ENCODE measurements at places on chromosomes 3 and 15. TPM values are rescaled to one million over a fixed set of nuclear protein-coding genes. Genes with fewer than 3 reads are reported as not detected.

Gene SKOR1
- total RNA-seq = 0.21 TPM

Gene IL5RA
- 0.12 TPM for total RNA-seq

Gene IGSF10
- not detected for total RNA-seq

Gene RTP4
- 4.0 TPM for total RNA-seq

Gene PLCB2
- total RNA-seq = 88.5 TPM

Gene LRRIQ4
- total RNA-seq = 0.10 TPM

Gene POLR2M
- 60.3 TPM for total RNA-seq
